Left cardiac atrium (tissue), 4 donors: ENCODE measurements at places on chromosomes 16 and 17. TPM values are rescaled to one million over a fixed set of nuclear protein-coding genes. Genes with fewer than 3 reads are reported as not detected.

The ZDHHC1 gene
- total RNA-seq = 6.8 TPM

The DBNDD1 gene
- 2.2 TPM for total RNA-seq

The MT1M gene
- total RNA-seq = 15.2 TPM

The CA4 gene
- total RNA-seq = 10.8 TPM

The HS3ST2 gene
- total RNA-seq = 3.8 TPM

The CA5A gene
- total RNA-seq = not detected

The PSKH1 gene
- total RNA-seq = 27.3 TPM
